CD4-positive, CD25-positive, alpha-beta regulatory T cell (primary cell): ENCODE measurements at places on chromosomes 7 and 10. TPM values are rescaled to one million over a fixed set of nuclear protein-coding genes. Genes with fewer than 3 reads are reported as not detected.

Gene RET
- total RNA-seq = 0.37 TPM

Gene SHH
- total RNA-seq = not detected

Gene PPP2R2D
- 41.8 TPM for total RNA-seq

Gene MORN4
- 0.44 TPM for total RNA-seq

Gene CCZ1B
- total RNA-seq = 90.3 TPM

Gene TEX36
- total RNA-seq = not detected

Gene EPO
- not detected for total RNA-seq

Gene CRTAC1
- total RNA-seq = not detected

Gene CDC14C
- total RNA-seq = not detected

Gene WNT8B
- total RNA-seq = not detected

Gene SPDYE9
- total RNA-seq = not detected

Gene ANKRD26
- total RNA-seq = 9.6 TPM

DNA sequence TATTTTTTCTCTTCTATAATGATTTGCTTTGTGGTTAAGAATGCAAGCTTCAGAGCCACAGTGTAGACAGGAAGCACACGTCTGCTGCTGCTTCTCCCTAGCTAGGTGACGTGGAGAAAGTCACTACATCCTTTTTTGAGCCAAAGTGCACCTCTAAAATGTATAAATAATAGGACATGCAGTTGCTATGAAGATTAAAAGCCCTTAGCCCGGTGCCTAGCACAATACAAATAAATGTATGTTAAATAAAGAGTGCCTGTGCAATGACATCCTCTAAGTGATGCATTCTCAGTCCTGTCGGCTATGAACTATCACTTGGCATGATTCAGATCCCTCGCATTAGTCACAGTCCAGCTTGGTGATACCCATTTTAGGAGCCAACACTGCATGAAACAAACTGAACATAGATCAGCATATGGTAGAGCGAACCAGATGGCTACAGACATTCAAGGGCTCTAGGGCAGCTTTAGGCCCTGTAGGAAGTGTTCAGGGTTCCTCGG lies 4.8 kb upstream of the TRDMT1 start:
- peaks cover 20% of the 10 kb centered on the region for H3K4me1 ChIP-seq
- no peaks in the 10 kb centered on the region for H3K36me3 ChIP-seq
- H3K27ac ChIP-seq = peak overlapping the region; percentile 77
- peak; percentile 81 for DNase-seq
- no peaks in the 10 kb centered on the region for H3K27me3 ChIP-seq

- H3K27me3 ChIP-seq = no peaks in the 10 kb centered on the region
- DNase-seq = no peak
- H3K36me3 ChIP-seq = peaks cover 41% of the 10 kb centered on the region
Observed at GRCh38 chr7:37174460-37174859, 274.2 kb downstream of the ELMO1 start.

DNA sequence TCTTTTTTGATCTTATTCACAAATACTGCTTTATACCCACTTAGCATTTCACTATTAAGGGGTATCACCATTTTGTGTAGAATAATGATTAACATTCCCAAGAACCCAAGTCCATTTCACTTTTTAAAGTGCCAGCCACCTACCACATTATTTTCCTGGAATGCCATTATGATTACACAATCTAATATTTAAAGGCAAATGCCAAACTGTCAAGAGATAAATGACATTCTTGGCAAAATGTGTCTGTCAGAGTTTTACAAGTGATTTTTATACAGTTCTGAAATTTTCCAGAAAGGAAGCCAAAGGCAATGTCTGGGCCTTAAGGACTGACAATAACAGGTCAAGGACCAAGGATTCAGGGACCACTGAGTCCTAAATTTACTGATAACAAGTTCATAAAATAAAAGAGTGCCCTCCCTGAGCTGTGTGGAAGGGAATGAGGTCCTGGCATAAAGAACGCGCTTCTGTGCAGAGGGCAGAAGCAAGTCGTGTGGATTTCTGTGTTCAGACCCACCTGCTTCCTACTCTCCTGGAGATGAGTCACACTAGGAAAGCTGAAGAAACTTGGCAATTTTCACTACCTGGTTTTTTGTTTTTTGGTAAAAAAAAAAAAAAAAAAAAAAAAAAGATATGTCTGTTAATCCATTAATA lies 66.5 kb downstream of the UBE2H start:
- H3K4me1 ChIP-seq = no peaks in the 10 kb centered on the region
- no peak overlapping the region for H3K4me3 ChIP-seq
- no peak overlapping the region for H3K27ac ChIP-seq
- DNase-seq = no peak

DNA sequence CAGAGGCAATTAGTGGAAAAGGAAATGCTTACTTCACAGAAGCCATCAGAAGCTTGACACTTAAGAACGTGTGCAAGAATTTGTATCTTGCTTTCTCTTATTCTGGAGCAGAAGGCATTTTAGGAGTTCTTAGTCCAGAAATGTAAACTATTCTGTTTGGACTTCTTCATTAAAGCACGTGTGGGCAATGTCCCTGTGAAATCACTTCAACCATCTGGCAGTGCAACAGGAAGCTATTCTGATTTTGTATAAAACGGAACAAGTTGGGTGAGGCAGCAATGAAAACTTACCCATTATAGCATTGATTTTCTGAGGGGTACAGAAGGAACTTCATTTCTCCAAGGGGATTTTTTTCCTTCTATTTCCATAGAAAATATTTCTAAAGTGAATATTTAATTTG lies 21.3 kb upstream of the ARHGAP21 start:
- no peaks in the 10 kb centered on the region for H3K36me3 ChIP-seq
- no peak overlapping the region for H3K4me3 ChIP-seq
- H3K27ac ChIP-seq = no peak overlapping the region
- H3K4me1 ChIP-seq = no peaks in the 10 kb centered on the region

DNA sequence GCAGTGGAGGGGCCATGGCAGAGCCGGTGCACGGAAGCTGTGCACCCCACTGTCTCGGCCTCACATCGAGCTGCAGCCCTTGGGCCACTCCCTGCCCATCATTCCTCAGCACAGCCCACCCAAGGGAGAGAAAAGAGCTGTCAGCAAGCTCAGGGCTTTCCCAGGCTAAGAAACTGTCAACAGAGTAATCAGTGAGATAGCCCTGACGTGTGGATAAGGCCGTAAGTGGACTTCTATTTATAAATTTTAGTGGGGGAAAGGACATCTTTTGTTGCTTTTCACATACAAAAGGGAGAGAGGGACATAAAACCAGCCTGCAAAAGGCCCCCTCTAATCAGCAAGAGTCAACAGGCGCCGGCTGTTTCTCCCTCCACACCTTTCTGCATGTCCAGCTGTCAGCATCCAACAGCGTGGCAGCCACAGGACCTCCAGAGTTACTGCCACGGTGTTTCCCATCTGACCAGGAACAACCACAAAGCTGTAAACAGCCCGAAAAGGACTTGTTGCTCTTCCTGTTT lies 56.8 kb upstream of the DDC start:
- no peaks in the 10 kb centered on the region for H3K36me3 ChIP-seq
- no peak for DNase-seq
- H3K4me1 ChIP-seq = no peaks in the 10 kb centered on the region
- peaks cover 11% of the 10 kb centered on the region for H3K27me3 ChIP-seq
- H3K4me3 ChIP-seq = no peak overlapping the region

DNA sequence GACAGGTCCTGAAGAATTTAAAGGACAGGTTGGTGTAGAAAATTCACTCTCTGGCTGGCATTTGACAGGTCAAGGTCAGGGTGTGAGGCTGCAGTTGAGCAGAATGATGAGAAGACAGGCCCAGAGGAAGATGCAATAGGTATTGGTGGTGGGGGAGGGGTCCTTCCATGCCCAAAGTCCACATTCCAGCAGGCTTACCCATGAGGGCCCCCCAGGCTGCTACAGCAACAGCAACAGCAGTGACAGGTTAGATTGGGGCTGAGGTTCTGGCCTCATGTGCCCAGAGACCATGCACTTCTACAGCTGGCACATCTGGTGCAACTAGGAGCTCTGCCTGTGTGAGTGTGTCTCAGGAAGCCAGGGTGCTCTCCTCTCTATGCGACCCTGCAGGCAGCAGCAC lies 223.5 kb upstream of the GHITM start:
- no peaks in the 10 kb centered on the region for H3K36me3 ChIP-seq
- H3K27me3 ChIP-seq = no peaks in the 10 kb centered on the region
- H3K4me1 ChIP-seq = no peaks in the 10 kb centered on the region

GRCh38 chr10:2980116-2980515 lies 87.2 kb upstream of the PFKP start:
- no peaks in the 10 kb centered on the region for H3K4me1 ChIP-seq
- peaks cover under 1% of the 10 kb centered on the region for H3K27me3 ChIP-seq
- no peaks in the 10 kb centered on the region for H3K36me3 ChIP-seq
- no peak for DNase-seq
- H3K4me3 ChIP-seq = no peak overlapping the region

- no peaks in the 10 kb centered on the region for H3K36me3 ChIP-seq
- H3K4me1 ChIP-seq = no peaks in the 10 kb centered on the region
- no peak overlapping the region for H3K4me3 ChIP-seq
- H3K27ac ChIP-seq = no peak overlapping the region
- DNase-seq = no peak
Observed at GRCh38 chr10:20287586-20287985, 471.4 kb downstream of the PLXDC2 start.

- no peaks in the 10 kb centered on the region for H3K4me1 ChIP-seq
- peaks cover 6% of the 10 kb centered on the region for H3K27me3 ChIP-seq
- no peak overlapping the region for H3K27ac ChIP-seq
- H3K36me3 ChIP-seq = no peaks in the 10 kb centered on the region
- no peak for DNase-seq
Observed at GRCh38 chr10:111089293-111089692, 12.5 kb downstream of the ADRA2A start.

DNA sequence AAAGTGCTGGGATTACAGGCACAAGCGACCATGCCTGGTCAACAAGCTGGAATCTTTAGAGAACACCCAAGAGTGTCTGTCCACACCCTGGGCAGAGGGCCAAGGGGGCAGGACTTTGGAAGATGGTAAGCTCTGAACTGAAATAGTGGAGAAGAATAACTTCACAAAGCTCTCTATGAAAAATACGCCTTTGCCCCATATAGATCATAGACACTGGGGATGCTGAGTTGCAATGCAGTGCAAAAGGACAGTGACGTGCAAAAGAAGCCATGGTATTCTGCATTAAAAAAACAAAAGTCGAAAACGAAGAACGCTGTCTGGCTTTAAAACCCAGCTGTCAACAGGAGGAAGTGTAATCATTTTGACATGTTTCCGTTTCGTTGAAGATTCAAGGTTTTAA lies 353.6 kb downstream of the CALN1 start:
- no peak for DNase-seq
- no peak overlapping the region for H3K4me3 ChIP-seq
- H3K36me3 ChIP-seq = no peaks in the 10 kb centered on the region

DNA sequence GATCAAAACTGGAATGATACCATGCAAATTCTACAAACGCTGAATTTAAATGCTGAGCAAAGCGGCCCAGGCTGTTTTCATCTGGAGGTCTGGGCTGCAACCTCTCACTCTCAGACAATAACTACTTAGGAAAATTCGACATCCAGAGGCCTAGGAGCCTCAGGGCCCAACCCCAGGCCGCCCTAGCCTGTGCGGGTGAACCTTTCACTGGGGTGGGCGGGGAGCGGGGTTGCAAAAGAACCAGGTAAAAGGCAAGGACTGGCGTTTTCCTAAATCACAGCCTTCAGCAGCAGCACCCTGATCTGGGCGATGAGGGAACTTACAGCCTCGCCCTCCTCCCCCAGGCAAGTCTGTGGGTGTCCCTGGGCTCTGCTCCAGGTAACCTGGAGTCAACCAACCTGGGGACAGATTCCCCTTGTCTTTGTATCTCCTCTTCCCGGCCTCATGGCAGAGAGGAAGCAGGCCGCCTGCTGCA lies 33.4 kb downstream of the CALML5 start:
- DNase-seq = no peak
- H3K27me3 ChIP-seq = no peaks in the 10 kb centered on the region
- no peak overlapping the region for H3K4me3 ChIP-seq
- H3K27ac ChIP-seq = no peak overlapping the region
- no peaks in the 10 kb centered on the region for H3K36me3 ChIP-seq

GRCh38 chr10:101297901-101298486 lies 56.0 kb upstream of the BTRC start:
- peaks cover 2% of the 10 kb centered on the region for H3K4me1 ChIP-seq
- DNase-seq = peak; percentile 47
- H3K27me3 ChIP-seq = peaks cover 14% of the 10 kb centered on the region
- no peak overlapping the region for H3K4me3 ChIP-seq
- no peaks in the 10 kb centered on the region for H3K36me3 ChIP-seq

DNA sequence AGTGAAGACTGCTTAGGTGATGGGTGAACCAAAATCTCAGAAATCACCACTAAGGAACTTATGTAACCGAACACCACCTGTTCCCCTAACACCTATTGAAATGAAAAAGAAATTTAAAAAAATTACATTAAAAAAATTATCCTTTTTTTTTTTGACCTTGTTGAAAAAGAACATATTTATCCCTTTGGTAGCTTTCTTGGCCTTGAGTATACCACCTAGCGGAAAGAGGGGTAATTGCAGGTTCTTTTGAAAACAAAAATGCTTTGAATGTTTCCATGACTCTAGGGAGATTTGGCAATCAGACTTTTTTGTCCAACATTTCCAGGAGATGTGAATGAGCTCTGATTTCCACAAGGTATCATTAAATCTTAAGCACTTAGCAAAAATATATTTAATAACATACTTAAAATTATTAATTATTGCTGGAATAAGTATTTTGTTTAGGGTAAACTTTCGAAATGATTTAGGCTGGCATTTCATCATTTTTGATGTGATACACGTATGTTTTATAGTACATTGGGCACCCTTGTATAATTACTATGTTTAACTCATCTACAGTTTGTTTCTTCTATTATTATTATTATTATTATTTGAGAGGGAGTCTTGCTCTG lies 47.0 kb upstream of the ELMO1 start:
- H3K4me1 ChIP-seq = no peaks in the 10 kb centered on the region
- no peaks in the 10 kb centered on the region for H3K36me3 ChIP-seq
- no peak for DNase-seq
- no peak overlapping the region for H3K4me3 ChIP-seq

DNA sequence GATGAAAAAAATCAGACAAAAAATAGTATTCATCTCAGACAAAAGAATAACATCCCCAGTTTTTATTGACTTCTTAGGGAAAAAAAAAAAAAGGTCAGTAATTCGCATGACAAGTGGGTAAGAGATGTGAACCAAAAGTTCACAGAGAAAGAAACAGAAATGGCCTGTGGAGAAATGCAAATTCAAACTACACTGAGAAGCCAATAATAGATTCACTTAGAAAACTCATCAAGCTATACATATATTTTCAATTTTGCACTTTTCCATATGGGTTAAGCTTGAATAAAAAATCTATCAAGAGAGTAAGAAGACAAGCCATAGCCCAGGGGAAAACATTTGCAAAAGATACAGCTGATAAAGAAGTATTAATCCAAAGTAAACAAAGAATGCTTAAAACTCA lies 28.0 kb downstream of the HERC4 start:
- no peak for DNase-seq
- H3K4me3 ChIP-seq = no peak overlapping the region

- no peak for DNase-seq
- H3K36me3 ChIP-seq = no peaks in the 10 kb centered on the region
- H3K4me3 ChIP-seq = no peak overlapping the region
- H3K27ac ChIP-seq = no peak overlapping the region
- H3K4me1 ChIP-seq = peaks cover 14% of the 10 kb centered on the region
Observed at GRCh38 chr10:119483001-119483400, 59.5 kb downstream of the RGS10 start.
